Nephron progenitor cell (in vitro differentiated cells): ENCODE measurements at places on chromosomes 4 and X.

DNA sequence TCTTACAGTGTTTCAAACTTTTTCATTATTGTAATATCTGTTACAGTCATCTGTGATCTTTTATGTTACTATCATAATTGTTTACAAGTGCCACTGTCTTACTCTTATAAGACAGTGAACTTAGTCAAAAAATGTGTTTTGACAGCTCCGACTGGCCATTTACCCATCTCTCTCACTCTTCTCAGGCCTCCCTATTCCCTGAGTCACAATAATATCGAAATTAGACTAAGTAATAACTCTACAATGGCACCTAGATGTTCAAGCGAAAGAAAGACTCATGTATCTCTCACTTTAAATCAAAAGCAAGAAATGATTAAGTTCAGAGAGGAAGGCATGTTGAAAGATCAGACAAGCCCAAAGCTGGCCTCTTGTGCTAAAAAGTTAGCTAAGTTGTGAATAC lies 184.2 kb downstream of the CDS1 start:
- DNase-seq, result no peak

DNA sequence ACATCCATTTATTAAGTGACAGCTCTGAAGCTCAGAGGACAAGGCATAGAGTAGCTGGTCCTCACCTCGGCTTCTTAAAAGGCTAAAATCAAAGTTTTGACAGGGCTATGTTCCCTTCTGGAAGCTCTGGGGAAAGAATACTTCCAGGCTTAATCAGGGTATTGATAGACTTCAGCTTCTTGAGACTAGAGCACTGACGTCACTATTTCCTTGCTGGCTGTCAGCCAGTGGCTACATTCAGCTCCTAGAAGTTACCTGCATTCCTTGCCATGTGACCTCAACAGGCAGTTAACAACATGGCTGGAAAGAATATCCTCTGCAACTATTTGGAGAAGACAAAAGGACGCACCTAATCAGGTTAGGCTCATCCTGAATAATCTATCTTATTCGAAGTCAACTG lies 1144.8 kb downstream of the ADGRL3 start:
- no peak for DNase-seq

DNA sequence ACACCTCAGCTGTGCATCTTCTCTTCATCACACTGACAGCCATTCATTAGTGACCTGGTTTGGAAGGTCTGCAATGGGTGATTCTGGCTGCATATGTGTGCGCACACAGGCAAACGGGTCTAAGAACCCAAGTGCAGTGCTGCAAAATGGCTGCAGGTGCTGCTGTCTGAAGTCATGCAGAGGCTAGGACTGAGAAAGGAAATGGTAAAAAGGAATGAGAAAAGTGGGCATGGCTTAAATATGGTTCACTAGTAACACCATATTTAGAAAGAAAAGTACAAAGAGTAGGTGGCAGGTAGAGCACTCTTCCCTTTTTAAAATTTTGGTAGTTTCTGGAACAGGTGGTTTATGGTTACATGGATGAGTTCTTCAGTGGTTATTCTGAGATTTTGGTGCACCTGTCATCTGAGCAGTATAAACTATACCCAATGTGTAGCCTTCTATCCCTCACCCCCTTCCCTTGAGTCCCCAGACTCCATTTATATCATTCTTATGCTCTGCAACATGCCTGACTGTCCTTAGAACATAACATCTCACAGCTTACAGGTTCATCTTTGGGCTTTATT lies 78.4 kb downstream of the CCNG2 start:
- DNase-seq, result no peak

DNA sequence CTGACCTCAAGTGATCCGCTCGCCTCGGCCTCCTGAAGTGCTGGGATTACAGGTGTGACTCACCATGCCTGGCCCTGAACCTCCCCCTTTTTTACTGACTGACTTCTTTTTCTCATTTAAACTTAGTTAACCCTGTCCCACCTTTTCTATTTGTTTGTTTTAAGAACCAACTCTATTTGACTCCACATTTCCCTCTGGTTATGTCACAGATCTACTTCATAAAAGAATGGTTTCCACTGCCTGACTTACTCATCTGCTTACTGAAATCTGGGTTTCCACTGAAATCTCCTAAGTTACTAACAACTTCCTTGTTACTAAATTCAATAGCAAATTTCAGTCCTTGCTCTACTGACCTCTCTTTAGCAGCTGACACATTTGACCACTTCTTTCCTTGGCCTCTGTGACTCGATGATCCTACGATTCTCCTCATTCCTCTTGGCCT lies 28.0 kb upstream of the NSUN7 start:
- no peak for DNase-seq

- DNase-seq, result no peak
Observed at GRCh38 chrX:34382416-34382815, 250.3 kb upstream of the FAM47A start.

DNA sequence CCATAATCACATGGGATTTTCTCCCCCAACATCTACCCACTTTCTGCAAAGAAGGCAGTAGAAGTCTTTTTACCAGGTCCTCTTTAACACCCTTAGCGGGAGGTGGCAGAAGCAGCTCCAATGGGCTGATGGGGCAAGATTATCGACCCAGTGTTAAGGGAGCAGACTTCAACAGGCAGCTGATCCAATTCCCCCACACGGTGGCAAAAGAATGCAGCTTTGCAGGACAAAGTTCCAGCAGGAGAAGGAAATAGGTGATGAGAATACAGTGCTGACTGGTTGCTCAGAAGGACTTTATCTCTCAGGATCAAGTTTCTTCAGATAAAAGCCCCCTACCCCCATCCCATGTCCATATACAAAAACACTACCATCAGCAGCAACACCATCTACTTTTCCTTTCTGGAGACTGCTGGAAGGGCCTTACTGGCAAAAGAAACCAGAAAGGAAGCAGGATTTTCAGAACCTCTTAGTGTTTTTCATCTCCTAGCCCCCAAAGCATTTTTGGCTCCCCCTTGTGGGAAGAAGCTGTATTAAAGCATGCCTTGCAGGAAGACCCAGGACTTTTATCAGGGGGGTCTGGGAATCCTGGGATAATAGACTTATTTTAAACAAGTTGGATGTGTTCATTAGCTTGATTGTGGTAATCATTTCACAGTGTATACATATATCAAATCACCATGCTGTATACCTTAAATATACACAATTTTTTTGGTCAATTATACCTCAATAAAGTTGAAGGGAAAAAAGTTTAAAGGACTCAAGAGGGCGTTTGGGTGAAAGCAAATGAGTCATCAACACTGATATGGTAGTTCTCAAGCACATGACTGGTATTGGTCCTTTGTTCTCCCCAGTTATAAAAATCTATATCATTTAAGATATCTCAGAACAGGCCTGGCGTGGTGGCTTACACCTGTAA lies 146.4 kb downstream of the GPC3 start:
- DNase-seq, result peak; percentile 67
